H1 (cell line): ENCODE measurements at places on chromosomes 6 and 20. TPM values are rescaled to one million over a fixed set of nuclear protein-coding genes. Genes with fewer than 3 reads are reported as not detected.
A peak's percentile ranks its signal among the peaks of the same experiment; 100 is the strongest.

GRCh38 chr6:152993847-152994246 is 8.7 kb downstream of the MTRF1L start:
- no peak overlapping the region for H3K27ac ChIP-seq
- DNase-seq, result no peak
- no peaks in the 10 kb centered on the region for H3K27me3 ChIP-seq
- no peak overlapping the region for H3K4me3 ChIP-seq
- peaks cover 35% of the 10 kb centered on the region for H3K36me3 ChIP-seq
- H3K4me1 ChIP-seq, result no peaks in the 10 kb centered on the region

DNA sequence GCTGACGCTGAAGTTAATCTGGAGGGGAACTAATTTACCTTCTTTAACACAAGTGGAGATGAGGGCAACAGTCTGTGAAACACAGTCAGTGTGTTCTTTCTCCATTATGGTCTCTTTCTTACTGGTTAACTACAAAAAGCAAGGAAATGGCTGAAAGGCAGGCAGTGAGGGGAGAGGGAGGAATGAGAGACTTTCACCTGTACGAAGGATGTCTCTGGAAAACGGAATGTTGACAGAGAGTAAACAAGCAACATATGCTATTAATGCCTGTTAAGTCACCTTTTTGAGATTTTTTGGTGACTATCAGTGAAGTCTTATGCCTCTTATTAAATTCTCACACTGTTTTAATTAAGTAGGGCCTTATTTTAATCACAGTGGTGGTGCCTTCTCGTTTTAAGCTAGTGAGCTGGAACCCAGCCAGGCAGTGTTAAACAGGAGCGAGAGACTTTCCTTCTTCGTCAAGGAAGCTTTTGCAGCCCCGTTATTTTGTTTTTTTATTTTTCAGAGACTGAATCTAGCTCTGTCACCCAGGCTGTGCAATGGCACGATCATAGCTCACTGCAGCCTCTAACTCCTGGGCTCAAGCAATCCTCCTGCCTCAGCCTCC is 165.6 kb downstream of the ATXN1 start:
- no peaks in the 10 kb centered on the region for H3K36me3 ChIP-seq
- DNase-seq, result no peak
- no peaks in the 10 kb centered on the region for H3K27me3 ChIP-seq
- peaks cover 3% of the 10 kb centered on the region; the same call in 1 of the 2 replicates for H3K4me1 ChIP-seq
- no peak overlapping the region for H3K27ac ChIP-seq
- H3K4me3 ChIP-seq, result no peak overlapping the region

GRCh38 chr6:124475176-124475575 is 487.1 kb upstream of the RNF217 start:
- no peaks in the 10 kb centered on the region for H3K4me1 ChIP-seq
- H3K27ac ChIP-seq, result no peak overlapping the region
- no peak overlapping the region for H3K4me3 ChIP-seq
- H3K36me3 ChIP-seq, result no peaks in the 10 kb centered on the region

- no peak for DNase-seq
- peaks cover 10% of the 10 kb centered on the region for H3K4me1 ChIP-seq
- no peaks in the 10 kb centered on the region for H3K36me3 ChIP-seq
Measured at GRCh38 chr6:43714311-43715055, 26.9 kb upstream of the MRPS18A start.

DNA sequence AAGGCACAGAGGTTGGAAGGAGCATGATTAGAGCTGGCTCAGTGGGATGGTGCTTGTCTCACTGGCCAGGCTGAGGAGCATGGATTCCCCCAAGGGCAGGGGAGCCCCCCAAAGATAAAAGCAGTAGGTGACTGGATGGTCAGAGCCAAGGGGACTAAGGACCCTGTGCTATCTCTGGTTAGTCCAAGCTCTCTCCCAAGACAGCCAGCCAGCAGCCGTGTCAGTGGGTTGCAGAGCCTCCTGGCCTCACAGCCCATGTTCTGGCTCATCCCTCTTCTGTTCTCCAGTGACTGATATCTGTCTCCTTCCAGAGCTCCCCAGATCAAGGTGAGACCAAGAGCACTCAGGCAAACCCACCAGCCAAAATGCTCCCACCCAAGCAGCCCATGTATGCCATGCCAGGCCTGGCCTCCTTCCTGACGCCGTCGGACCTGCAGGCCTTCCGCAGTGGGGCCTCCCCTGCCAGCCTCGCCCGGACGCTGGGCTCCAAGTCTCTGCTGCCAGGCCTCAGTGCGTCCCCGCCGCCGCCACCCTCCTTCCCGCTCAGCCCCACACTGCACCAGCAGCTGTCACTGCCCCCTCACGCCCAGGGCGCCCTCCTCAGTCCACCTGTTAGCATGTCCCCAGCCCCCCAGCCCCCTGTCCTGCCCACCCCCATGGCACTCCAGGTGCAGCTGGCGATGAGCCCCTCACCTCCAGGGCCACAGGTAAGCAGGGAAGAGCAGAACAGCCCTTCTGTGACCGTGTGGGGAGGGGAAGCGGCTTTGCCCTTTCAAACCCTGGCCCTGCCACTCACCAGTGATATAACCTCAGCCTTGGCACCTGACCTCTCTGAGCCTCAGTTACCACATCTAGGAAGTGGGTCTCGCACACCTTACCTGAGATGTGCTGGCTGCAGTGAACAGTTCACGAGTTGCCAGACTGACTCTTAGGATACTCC is 121.3 kb downstream of the JPH2 start:
- H3K4me3 ChIP-seq, result no peak overlapping the region
- DNase-seq, result no peak
- no peak overlapping the region for H3K27ac ChIP-seq
- H3K27me3 ChIP-seq, result no peaks in the 10 kb centered on the region

DNA sequence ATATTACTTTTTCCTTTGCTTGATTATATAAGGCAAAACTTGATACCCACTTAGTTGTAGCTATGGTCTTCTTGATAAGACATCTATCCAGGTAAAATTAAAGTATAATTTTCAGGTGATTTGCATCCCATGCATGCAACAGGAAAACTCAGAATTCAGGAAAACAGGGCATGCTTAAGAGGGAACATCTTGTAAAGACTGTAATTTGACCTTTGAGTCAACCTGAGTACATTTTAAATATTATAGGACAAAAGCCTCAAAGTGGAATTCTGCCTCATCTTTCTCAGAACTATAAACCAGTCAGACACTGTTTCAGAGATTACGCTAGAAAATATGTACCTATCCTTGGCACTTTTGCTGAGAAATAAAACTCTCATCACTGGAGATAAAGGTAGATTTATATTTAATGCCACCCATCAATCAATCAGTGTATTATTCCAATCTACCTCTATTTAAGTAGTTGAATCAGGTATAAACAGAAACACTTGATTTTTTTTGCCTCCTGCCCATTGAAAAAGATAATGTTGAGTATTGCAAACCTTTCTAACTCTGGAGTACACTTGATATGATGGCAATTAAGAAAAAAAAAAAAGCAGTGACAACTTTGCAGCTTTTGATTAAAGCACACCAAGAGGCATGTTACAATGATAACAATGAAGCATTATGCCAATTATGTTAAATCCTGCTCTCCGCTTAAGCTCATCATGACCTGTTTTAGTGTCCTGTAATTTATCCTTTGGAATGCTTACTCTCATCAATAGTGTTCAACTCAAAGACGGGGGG is 2.8 kb downstream of the CITED2 start:
- no peaks in the 10 kb centered on the region for H3K27me3 ChIP-seq
- peaks cover 3% of the 10 kb centered on the region; the same call in 1 of the 2 replicates for H3K36me3 ChIP-seq
- H3K4me1 ChIP-seq, result peaks cover 25% of the 10 kb centered on the region; the same call in 1 of the 2 replicates
- no peak for DNase-seq
- peak overlapping the region; percentile 4; the same call in 1 of the 2 replicates for H3K4me3 ChIP-seq

GRCh38 chr20:5786930-5787795 is 37.0 kb downstream of the SHLD1 start:
- H3K4me1 ChIP-seq, result peaks cover 4% of the 10 kb centered on the region
- no peak overlapping the region for H3K27ac ChIP-seq
- DNase-seq, result no peak
- no peak overlapping the region for H3K4me3 ChIP-seq
- H3K27me3 ChIP-seq, result no peaks in the 10 kb centered on the region

- no peaks in the 10 kb centered on the region for H3K36me3 ChIP-seq
- no peak overlapping the region for H3K27ac ChIP-seq
- DNase-seq, result no peak
Measured at GRCh38 chr6:50112981-50113857, 63.5 kb upstream of the DEFB112 start.

DNA sequence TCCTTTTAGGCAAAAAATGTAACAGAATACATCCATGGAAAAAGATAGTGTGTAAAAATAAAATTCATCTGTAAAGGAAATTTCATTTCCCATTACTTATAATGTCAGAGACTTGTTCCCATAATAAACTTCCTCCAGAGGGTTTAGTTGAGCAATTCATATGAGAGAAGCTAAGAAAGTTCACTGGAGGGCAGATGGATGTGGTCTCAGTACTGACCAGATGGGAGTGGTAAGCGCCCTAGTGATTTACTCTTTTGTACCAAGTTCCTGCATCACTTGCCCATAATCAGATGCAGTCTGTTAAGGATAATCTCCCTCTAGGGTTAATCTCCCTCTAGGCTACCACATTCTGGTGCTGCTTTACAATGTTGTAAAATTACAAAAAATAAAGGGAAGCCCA is 61.7 kb downstream of the ESF1 start:
- peaks cover 2% of the 10 kb centered on the region; the same call in 1 of the 2 replicates for H3K4me1 ChIP-seq
- no peak for DNase-seq
- no peak overlapping the region for H3K4me3 ChIP-seq
- H3K36me3 ChIP-seq, result peaks cover 42% of the 10 kb centered on the region

- no peaks in the 10 kb centered on the region for H3K4me1 ChIP-seq
- no peaks in the 10 kb centered on the region for H3K36me3 ChIP-seq
Measured at GRCh38 chr20:61608275-61609085, 356.4 kb downstream of the CDH4 start.

- peak overlapping the region; percentile 61 for H3K4me3 ChIP-seq
- H3K27ac ChIP-seq, result no peak overlapping the region
- peaks cover 50% of the 10 kb centered on the region for H3K27me3 ChIP-seq
- H3K36me3 ChIP-seq, result no peaks in the 10 kb centered on the region
- no peaks in the 10 kb centered on the region for H3K4me1 ChIP-seq
Measured at GRCh38 chr6:29747688-29748250, 24.5 kb downstream of the HLA-F start.

DNA sequence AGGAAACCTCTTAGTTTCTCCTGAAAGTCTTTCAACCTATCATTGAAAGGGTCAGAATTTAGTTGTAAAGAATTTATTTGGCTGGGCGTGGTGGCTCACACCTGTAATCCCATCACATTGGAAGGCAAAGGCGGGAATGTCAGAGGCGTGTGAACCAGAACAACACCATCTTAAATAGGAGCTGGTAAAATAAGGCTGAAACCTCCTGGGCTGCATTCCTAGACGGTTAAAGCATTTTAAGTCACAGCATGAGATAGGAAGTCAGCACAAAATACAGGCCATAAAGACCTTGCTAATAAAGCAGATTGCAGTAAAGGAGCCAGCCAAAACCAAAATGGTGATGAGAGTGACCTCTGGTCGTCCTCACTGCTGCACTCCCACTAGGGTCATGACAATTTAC is 29.6 kb downstream of the OR2B2 start:
- no peak overlapping the region for H3K4me3 ChIP-seq
- H3K27ac ChIP-seq, result no peak overlapping the region
- no peaks in the 10 kb centered on the region for H3K27me3 ChIP-seq
- H3K36me3 ChIP-seq, result no peaks in the 10 kb centered on the region
- DNase-seq, result no peak
- H3K4me1 ChIP-seq, result peaks cover 8% of the 10 kb centered on the region

- H3K4me3 ChIP-seq, result no peak overlapping the region
- H3K27ac ChIP-seq, result no peak overlapping the region
- peaks cover 25% of the 10 kb centered on the region for H3K27me3 ChIP-seq
- no peaks in the 10 kb centered on the region; the same call in 1 of the 2 replicates for H3K36me3 ChIP-seq
- H3K4me1 ChIP-seq, result peaks cover 2% of the 10 kb centered on the region; the same call in 1 of the 2 replicates
- DNase-seq, result no peak
Measured at GRCh38 chr6:30009113-30009512, 52.0 kb upstream of the POLR1H start.

- peaks cover 23% of the 10 kb centered on the region for H3K36me3 ChIP-seq
- no peak for DNase-seq
- no peaks in the 10 kb centered on the region for H3K4me1 ChIP-seq
- no peak overlapping the region for H3K27ac ChIP-seq
- no peak overlapping the region for H3K4me3 ChIP-seq
Measured at GRCh38 chr6:149410557-149410956, 10.5 kb downstream of the SUMO4 start.

GRCh38 chr6:111874025-111874415 is 768 bp upstream of the FYN start:
- no peaks in the 10 kb centered on the region for H3K36me3 ChIP-seq
- H3K27ac ChIP-seq, result no peak overlapping the region
- H3K27me3 ChIP-seq, result no peaks in the 10 kb centered on the region
- no peak for DNase-seq

GRCh38 chr6:158856261-158856660 is 37.1 kb upstream of the EZR start:
- no peak for DNase-seq
- peaks cover 25% of the 10 kb centered on the region for H3K4me1 ChIP-seq
- no peak overlapping the region for H3K4me3 ChIP-seq
- no peaks in the 10 kb centered on the region for H3K36me3 ChIP-seq
- H3K27me3 ChIP-seq, result no peaks in the 10 kb centered on the region
- H3K27ac ChIP-seq, result no peak overlapping the region

NRSN1 gene
- 0.03 and 0.15 TPM in 2 replicates for polyA plus RNA-seq

LINC00237 gene
- polyA plus RNA-seq, result 0.22 and 1.4 TPM in 2 replicates

SIRPB2 gene
- polyA plus RNA-seq, result not detected in 2 replicates

MAP7 gene
- 13.5 and 15.0 TPM in 2 replicates for polyA plus RNA-seq

SUMO4 gene
- 0.09 TPM in 1 of 2 replicates, not detected in the other for polyA plus RNA-seq

NNAT gene
- polyA plus RNA-seq, result 175 and 184 TPM in 2 replicates

HLA-DQA1 gene
- polyA plus RNA-seq, result 0.12 TPM in 1 of 2 replicates, not detected in the other

CDKN1A gene
- polyA plus RNA-seq, result 36.0 and 56.1 TPM in 2 replicates
